ENCODE measurements at places on chromosomes 5 and 9.

DNA sequence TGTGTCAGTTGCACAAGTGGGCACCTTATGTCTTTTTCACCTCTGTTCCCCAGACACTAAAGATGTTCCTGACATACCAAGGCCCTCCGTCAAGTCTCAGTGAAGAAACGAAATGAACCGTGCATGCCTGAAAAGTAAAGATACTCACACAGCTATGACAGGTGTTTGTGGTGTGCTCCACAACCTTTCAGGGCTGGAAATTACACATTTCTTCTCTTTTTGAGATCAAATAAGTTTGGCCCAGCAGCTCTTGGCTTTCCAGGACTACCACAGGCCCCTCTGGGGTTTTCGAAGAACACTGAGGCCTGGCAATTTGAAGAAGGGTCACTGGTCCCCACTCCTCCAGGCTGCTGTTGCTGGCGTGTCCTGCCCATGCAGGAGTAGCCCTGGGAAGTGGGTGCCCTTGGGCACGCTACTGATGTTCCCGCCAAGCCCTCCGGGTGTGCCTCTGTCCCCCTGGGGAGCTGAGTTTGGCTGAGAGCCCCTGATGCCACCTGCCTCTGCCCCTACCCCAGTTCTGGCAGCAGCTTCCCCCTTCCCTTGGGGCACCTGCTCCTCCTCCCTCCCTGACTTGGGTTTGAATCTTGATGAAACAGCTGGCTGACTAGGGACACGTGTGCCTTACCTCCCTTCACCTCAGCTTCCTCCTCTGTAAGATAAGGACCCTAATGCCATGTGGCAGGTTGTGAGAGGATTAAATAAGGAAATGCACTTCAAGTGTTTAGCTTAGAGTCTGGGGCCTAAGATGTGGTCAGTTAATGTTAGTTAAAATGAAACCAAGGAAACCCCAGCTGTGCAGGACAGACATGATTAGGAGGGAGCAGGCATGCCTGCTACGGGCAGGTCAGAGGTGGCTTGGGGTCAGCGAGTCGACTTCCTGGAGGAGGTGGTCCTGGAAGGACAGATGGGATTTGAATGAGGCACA is 49.1 kb upstream of the GADD45G start:
- peak; percentile 33 for DNase-seq

- DNase-seq = no peak
Measured at GRCh38 chr5:174198541-174198940, 153.0 kb downstream of the NSG2 start.

DNA sequence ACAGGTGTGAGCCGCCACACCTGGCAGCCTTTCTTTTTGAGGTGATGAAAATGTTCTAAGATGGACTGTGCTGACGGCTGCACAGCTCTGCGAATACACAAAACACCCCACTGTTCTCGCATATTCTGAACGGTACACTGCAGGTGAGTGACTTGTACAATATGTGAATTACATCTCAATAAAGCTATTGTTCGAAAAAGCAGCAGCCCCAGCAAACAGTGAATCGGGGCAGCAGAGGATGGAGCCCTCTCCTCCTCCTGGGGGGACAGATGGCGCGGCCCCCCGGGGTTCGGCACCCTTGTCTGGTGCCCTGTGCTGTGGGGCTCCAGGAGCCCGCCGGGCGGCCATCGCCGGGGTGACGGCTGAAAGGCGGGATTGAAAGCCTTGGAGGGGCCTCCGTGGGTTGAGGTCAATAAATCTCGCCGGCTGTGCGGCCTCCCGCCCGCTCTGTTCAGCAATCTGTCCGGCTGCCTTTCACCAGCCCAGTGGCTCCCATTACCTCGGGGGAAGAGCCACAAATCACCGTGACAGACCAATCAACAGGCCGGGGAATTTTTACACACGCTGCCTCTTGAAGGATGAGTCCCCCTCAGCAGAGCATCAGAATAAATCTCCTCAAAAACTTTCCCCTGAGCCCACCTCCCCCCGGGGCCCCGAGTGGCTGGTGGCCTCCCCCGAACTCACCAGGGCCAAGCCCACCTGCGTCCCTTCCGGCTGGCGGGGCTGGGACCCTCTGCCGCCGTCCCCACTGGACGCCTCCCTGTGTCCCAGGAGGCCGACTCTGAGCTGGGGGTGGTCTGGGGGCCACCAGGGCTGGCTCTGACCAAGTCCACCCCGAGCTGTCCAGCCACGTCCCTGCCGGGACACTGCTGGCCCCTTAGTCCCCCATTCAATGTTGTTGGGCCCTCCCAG is 37.8 kb upstream of the TMEM250 start:
- DNase-seq = no peak

DNA sequence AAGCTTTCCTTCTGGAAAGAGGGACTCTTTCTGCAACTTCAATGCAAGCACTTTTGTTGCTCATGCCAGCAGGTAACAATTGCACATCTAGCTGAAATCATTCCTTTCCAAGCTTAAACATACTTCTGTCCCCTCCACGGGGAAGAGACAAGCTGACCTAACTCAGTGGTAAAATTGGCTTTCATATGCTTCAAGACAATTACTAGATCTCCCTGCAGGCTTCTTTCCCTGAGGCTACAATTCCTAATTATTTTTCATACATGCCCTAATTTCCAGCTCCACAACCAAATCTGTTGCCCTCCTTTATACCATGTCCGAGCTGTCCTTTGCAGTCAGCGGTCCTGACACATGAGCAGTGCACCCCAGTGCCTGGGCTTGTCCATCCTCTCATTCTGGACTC is 324.9 kb downstream of the SPOCK1 start:
- no peak for DNase-seq

DNA sequence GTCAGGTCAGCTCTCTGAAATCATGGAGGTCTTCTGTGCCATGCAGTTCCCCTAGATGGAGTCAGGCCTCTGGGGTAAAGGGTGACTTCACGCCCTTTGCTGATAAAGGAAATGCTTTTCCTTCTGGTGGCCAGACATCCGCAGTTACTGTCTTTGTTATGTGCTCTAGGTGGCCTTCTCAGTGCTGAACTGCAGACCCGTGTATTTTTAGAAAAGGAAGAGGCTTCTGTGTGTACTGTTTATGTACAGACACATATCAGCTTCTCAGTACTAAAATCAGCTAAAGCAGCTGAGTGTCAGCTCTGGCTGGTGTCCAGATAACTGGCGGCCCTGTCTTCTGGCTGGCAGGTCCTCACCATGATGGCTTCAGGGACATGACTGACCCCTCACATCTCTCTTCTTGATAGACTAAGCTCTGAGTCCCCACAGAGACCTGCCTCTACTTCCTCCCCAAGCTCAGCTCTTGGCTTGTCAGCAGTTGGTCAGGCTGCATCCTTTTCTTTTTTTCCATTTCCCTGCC is 75.3 kb downstream of the ARHGAP26 start:
- no peak for DNase-seq

DNA sequence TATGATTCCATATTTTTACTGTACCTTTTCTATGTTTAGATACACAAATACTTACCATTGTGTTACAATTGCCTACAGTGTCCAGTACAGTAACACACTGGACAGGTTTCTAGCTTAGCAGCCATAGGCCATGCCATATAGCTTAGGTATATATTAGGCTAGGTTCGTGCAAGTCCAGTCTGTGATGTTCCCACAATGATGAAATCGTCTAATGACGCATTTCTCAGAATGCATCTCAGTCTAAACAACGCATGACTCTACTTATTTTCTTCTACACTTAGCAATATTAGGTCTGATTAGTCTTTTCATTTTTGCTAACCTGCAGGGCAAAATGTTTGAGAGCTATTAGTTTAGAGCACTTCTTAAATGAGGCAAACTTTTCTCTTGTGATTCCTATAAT is 22.7 kb downstream of the OR2S2 start:
- DNase-seq = no peak

- no peak for DNase-seq
Measured at GRCh38 chr5:155765715-155766114, 561.2 kb upstream of the SGCD start.

GRCh38 chr5:111347021-111347420 is 122.8 kb downstream of the CAMK4 start:
- DNase-seq = no peak

GRCh38 chr5:58087123-58087522 is 372.8 kb downstream of the PLK2 start:
- DNase-seq = no peak
